ENCODE measurements at places on chromosomes 3 and 15.

DNA sequence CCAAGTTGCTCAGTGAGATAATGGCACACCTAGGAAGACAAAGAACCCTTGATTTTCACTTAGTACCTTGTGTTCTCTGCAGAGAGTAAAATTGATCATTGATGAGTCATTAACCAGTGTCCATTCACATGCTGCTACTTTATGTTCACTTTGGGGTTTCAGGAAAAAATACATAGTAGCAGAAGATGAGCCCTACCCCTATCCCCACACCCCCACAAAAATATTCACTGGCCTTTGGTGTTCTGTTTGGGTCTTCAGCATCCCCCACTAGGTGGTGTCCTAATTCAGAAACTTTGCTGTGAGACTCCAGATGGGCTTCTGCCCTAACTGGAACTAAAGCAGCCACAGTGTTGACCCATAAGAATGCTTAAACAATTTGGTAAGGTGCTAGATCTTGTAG lies 178.8 kb downstream of the KLHL25 start:
- no peak for DNase-seq

DNA sequence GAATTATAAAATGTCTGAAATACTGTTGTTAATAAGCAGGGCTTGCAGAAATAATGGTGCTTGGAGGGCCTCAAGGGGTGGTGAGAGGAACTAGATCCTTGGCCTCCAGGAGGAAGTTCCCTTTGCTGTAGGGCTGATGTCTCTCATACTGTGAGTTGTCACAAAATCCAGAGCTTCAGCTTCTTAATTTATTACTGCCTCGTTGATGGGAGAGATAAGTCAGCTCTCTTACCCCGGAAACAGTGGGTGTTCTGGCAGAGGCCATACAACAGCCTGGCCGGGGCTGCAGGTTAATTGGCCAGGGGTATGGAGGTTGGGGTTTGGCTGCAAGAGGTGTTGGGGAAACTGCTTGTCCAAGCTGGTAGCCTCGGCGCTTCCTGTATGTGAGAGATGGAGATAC lies 15.5 kb downstream of the MAPKAPK3 start:
- DNase-seq, result no peak

- DNase-seq, result no peak
Measured at GRCh38 chr15:23074684-23075083, 35.3 kb upstream of the TUBGCP5 start.

- no peak for DNase-seq
Measured at GRCh38 chr3:97871801-97872524, 50.2 kb downstream of the CRYBG3 start.

GRCh38 chr3:196207159-196207832 lies 3.9 kb downstream of the ZDHHC19 start:
- no peak for DNase-seq

DNA sequence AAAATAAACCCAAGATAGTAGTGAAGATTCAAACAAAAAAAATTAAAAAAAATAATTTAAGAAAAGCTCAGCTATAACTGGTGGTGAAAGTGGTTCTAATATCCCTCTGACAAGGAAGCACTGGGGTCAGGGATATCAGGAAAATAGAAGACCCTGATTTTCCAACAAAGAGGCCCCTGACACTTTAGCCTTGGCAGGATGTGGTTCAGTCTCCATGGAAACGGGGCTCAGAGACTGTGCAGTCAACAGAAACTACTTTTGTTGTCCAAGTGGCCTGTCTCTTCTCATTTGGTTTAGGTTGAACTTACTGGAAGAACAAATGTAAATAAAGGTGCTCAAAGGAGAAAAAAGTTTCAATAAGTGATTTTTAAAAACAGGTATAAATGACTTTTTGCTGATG lies 27.2 kb downstream of the INTS14 start:
- peak; percentile 15 for DNase-seq

DNA sequence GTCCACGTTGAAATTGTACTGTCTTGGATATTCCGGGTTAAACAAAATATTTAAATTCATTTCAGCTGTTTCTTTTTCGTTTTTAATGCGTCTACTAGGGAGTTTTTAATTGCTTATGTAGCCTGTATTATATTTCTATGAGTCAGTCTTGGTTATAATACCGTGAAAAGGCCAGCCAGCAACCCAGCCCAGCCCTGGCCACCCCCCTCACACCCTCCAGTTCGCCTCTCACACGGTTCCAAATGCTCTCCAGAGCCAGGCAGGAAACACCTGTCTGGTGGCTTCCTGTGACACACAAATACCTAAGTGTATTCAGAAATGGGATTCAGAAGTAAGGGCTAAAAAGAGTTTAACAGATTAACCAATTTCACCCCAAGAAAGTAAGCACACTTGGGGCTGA lies 4.4 kb downstream of the SH3BP5 start:
- DNase-seq, result no peak

- no peak for DNase-seq
Measured at GRCh38 chr3:184481984-184482671, 79.5 kb upstream of the EPHB3 start.

DNA sequence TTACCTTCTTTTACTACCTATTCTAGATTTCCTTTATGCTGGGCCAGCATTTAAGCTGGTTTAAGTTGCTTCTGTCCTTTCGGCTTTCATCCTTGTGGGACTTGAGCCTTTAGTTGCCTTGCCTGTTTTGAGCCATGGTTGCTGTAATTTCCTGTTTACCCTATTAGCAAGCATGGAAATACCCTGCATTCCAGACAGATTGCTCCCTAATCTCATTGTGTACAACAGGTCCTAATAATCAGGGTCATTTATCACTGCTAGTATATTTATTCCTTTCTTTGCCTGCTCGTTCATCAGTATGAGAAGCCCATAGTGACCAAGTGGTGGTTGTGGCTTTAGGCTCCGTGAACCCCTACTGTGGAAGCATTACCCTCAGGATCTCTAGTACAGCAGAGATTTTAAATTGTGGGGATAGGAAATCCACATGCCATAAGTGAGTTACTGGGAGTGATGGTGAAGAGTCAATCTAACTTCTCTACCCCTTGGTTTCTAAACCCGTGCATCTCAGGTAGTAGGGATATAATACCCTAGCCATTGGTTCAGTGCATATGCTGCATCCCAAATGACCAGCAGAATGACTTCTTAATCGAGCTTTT lies 31.9 kb downstream of the NCK1 start:
- no peak for DNase-seq

DNA sequence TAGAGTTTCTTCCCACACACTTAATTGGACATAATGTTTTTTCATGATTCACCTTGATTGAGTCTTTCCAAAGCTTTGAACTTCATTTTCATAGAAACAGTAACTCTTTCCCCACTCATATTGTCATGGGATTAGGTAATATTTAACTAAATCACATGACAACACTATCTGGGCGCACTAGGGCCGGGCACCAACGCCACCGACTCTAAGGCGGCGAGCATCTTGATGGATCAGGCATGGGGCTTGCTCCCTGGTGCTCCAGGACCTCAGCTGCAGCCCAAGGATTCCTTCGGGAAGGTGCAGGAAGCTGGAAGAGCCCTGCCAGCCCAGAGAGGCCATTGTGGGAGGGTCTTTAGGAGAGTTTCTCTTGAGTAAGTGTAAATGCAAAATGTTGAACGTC lies 193.1 kb upstream of the UBE3A start:
- DNase-seq, result no peak

DNA sequence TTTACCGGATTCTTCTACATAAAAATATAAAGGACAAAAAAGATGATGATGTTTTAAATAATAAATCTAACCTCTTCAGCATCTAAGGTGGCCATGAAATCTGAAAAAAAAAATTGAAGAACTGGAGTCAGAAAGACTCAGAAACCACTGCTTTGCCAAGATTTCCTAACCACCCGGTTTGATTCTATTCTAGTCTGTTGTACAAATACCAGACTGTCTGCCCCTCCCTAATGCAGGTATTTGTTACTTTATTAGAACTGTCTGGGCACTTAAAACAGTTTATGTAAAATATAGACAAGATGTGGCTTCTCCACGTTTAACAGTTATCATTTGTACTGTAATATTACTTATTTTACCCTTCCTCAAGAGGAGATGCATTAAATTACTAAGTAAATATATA lies 48.8 kb downstream of the UACA start:
- DNase-seq, result no peak

- no peak for DNase-seq
Measured at GRCh38 chr3:8450618-8451017, 51.0 kb upstream of the LMCD1 start.

DNA sequence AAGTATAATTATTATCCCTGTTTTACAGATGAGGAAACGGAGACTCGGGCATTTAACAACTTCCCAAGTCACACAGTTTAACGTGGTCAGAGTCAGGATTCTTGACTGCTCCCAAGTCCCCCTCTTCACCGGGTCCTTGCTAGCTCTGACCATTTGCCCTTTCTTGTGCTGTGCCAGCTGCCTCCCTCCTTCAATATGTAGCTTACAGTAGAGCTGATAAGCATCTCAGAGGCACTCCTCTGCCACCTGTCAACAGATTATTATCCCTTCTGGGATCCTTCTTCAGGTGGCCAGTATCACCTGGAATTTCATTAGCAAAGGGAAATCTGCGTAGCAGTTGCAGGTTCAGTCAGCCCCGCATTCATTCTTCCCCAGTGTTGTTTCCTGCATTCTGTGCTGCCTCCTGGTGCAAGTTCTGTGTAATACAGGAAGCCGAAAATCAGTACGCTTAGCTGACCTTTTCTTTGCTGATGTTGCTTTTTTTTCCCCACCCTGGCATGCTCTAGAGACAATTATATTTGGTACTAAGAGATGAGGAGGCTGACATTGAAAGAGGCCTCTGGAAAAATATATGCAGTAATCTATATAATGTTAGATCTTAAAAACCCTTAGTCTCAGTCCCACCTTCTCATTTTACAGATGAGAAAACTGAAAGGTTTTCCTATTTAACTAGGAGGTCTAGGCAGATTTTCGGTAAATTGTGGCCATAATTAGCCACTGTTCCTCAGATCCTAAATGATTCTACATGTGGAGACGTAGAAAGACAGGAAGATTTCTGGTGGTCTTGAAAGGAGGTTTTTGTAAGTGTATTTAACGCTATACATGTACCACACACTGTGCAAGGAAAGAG lies 24.8 kb downstream of the TMOD2 start:
- no peak for DNase-seq

DNA sequence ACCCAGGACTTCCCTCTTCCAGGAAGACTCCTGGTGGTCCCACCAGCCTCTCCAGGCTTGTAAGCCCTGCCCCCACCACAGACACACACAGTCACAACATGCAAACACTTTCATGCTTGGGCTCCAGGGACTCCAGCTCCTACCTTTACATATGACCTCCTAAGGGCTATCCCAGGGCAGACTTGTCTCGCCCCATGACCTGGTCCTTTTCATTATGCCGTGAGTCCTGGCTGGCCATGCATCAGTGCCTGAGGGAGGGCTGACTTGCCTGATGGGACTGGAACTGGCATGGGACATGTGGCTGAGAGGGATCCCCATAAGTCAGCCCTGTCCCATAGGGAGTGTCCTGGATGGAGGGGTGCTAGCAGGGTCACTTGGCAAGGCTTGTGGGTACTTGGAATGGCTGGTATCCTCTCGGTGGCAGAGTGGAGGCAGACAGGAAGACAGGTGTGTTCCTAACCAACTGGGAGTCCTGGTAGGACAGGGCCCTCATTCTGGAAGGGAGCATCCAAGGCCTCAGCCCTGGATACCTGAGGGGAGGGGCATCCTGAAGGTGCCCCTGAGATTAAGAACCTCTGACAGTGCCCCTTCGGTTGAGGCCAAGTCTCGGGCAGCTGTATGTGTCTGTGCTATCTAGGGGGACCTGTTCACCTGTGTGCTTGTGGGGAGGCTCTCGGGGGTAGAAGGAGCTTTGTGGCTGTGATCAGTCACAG lies 540 bp upstream of the HHATL start:
- no peak for DNase-seq

- no peak for DNase-seq
Measured at GRCh38 chr3:160132226-160132625, 93.0 kb upstream of the C3orf80 start.

DNA sequence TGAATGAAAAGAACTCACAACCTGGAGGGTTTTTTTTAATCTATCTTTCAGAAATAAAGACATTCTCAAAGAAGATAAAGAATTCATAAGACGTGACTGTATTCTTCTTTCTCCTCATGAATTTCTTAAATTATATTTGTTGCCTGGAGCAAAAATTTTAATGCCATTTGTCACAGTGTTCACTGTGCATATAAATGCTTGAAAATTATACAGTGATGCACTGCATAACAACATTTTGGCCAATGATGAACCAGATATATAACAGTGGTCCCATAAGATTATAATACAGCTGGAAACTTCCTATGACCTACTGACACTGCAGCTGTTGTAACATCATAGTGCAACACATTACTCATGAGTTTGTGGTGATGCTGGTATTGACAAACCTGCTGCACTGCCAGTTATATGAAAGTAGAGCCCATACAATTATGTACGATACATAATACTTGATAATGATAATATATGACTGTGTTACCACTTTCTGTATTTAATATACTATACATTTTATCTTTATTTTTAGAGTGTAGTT lies 67.3 kb downstream of the P2RY1 start:
- DNase-seq, result no peak

GRCh38 chr15:58403581-58403980 lies 28.2 kb upstream of the LIPC start:
- no peak for DNase-seq

- DNase-seq, result no peak
Measured at GRCh38 chr15:93644595-93644994, 555.6 kb upstream of the RGMA start.

GRCh38 chr3:69972672-69973071 lies 26.9 kb upstream of the SAMMSON start:
- DNase-seq, result no peak

DNA sequence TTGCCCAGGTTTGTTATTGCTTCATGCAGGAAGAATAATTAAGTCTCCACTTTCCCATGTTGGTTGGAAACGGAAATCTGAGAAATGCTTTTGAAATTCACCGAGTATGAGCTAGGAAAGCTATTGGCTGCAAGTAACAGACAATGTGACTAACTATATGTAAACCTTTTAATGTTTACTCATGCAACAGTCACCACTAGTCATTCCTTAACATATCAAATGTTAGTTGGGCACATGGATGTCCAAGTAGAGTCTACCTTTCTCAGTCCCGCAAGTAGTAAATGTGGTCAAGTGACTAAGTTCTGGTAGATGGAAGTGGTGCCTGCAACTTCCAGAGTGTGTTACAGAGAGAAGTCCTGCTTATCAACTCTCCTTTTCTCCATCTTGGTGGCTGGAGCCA lies 52.5 kb downstream of the KLF15 start:
- no peak for DNase-seq

DNA sequence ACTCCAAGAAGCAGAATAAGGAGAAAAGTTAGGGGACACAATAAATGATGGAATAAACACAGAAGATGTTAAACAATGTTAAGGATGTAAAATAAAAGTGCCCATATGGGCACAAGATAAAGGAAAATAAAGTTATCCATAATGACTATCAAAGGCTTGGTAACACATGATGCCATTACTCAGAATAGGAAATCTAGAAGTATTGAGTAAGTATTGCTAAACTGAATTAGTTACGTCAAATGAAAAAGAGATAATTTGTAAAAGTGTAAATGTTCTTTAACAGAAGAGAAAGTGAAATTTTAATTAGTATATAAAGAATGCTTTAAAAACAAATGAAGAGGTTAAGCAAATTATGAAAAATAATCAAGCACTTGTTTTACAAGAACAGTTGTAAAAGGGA lies 6.7 kb downstream of the COPS2 start:
- DNase-seq, result no peak
